ENCODE measurements at places on chromosomes 16 and 17.

DNA sequence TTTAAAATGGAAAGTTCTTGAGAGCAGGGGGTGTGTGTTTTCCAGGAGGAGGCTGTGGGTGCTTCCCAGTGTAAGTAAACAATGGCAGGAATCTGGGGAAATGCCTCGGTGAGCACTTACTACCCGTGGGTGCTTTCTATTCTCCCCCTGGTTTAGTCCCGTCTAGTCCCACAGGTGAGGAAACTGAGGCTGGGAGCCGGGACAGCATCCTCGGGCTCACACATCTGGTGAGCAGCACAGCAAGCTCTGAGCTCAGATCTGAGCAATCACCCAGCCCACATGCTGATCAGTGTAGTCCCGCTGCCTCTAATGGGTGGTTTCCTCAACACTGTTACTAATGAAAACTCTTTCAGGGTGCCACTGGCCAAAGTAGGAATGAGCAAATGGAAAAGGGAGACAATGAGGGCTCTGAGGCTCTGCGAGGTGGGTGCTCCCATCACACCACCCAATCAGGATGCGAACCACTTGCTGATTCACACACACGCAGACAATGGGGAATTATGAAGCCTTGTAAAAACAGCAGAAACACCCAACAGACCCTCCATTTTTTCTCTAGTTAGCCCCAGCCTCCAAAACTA, 202.6 kb downstream of the PARN start:
- DNase-seq, result no peak

- DNase-seq, result no peak
Measured at GRCh38 chr16:66605979-66606751, 1.7 kb downstream of the CMTM3 start.

DNA sequence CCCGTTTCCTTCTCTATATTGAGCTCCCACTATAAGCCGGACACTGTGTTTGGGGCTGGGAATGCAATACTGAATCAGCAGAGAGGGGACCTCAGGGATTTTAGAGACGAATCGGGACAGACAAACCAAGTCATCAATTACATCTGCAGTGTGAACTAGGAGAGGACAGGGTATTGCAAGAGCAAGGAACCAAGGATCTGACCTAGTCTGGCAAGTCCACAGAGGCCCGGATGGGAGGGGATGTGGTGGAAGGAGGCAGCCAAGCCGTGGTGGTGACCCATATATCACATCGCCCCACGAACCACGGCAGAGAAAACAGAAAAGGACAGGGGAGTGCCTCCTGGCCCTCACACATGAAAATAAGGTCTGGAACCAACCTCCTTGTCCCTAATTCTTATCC, 28.1 kb upstream of the NXPH3 start:
- no peak for DNase-seq

DNA sequence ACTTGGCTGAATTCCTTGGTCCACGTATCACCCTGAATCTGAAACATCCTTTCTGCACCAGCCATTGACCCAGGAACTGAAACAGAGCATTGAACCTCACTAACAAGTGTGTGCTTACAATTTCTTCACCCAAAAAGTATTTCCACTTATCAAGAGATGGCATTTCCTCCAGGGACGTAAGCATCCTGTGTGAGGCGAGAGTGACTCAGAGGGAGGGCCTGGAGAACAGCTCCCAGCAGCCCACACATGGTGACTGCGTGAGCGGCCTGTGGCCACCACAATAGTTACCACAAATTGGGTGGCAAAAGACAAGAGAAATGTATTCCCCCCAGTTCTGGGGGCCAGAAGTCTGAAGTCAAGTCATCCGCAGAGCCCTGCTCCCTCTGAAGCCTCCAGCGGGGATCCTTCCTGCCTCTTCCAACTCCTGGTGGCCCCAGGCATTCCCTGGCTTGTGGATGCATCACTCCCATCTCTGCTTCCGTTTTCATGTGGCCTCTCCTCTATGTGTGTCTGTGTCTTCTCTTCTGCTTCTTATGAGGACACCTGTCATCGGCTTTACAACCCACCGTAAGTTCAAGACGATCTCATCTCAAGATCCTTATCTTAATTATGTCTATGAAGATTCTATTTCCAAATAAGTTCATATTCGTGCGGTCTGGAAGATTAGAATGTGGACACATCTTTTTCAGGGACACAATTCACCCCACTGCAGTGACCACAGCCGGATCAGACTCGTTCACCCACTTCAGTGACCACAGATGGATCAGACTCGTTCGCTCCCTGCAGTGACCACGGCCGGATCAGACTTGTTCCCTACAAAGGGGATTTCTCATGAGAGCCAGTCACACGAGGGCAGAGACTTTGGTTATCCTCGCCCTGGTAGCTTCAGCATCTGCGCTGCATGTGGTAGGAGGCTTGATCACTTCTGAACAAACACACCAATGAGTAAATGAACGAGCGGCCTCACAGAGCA, 122.6 kb upstream of the FOXF1 start:
- no peak for DNase-seq
